ENCODE measurements at places on chromosomes 5 and 9.

DNA sequence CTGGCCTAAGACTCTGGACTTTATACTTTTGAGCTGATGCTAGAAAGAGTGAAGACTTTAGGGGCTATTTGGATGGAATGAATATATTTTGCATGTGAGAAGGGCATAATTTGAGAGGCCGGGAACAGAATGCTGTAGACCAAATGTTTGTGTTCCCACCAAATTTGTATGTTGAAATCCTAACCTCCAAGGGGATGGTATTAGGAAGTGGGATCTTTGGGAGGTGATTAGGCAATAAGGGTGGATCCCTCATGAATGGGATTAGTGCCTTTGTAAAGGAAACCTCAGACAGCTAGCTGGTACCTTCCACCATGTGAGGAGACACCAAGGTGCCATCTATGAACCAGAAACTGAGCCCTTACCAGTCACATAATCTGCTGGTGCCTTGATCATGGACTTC, 165.1 kb upstream of the S1PR3 start:
- no peak for DNase-seq

GRCh38 chr9:113600871-113601614, 137.5 kb downstream of the RGS3 start:
- peak; percentile 40 for DNase-seq

- peak; percentile 16 for DNase-seq
These were observed 539.9 kb downstream of the BRINP1 start for GRCh38 chr9:118829334-118829733.

DNA sequence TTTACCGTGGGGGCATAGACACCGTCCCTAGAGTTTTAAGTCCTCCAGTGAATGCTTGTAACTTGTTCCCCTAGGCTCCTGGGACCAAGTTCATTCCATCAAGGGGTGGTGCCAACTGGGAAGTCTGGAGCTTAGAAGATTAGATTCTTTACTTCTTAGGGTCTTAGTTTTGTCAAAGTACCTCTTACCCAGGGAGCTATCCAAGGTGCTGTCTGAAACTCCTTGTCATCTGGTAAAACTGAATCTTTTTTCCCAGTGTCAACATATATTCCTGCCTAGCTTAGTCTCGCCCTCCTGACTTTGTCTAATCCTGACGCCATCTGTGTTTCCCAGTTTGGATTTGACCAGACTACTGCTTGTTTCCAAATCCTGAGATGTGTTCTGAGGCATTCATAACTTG, 41.6 kb downstream of the MAMDC2 start:
- peak; percentile 4 for DNase-seq

DNA sequence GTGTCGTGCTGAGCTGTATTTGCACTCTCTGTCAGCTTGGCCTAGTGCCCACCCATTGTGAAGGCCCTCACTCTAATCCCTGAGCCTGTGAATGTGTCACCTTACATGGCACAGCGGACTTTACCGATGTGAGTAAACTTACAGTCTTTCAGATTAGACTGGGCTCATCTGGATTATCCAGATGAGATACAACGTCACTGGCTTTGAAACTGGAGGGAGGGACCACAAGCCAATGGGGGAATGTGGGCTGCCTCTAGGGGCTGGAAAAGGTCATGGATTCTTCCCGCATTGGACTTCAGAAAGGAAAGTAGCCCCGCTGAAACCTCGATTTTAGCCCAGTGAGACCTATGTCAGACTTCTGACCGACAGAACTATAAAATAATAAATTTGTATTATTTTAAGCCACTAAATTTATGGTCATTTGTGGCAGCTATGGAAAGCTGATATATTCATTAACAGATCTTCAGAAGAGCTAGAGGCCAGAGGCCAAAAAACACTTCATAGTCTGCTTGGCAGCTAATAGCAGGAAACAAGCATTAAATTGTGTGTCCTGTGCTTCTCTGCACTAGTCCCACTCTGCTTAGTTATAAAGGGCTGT, 139.0 kb upstream of the GAS1 start:
- no peak for DNase-seq

GRCh38 chr9:92617195-92617813, 52.6 kb downstream of the IPPK start:
- DNase-seq = no peak

DNA sequence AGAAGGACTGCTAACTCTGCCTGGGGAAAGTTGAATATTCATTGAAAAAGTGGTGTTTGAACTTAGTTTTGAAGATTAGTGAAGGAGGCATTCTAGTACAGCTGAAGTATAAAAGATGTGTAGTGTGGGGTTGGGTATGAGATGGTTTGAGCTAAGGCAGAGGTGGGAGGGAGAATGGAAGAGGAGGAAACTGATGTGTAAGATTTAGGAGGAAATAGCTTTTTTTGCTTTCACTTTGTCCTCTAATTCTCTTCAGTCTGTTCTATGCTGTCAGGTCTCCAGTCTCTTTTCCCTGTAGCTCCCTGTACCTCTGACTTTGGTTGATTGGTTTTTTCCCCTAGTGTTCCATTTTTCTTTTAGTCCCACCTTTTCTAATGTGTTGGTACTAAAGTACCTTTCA, 9.0 kb downstream of the CREBRF start:
- DNase-seq = no peak

DNA sequence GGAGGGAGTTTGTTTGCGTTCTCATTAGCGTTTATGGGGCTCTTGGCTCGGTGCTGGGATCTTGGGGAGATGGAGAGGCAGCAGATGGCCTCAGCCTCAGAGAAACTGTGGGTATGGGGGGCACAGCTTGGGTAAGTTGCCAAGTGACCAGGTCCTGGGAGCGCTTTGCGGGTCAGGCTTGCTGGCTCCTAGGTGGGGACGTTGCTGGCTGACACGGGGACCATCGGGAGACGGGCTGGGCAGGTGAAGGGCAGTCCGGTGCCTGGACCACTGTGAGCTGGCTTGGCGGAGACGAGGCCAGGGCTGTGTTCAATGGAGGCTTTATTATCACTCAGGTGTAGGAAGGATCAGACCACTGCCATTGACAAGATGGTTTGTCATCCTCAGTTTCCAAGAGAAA, 30.0 kb downstream of the FGD3 start:
- DNase-seq = no peak

DNA sequence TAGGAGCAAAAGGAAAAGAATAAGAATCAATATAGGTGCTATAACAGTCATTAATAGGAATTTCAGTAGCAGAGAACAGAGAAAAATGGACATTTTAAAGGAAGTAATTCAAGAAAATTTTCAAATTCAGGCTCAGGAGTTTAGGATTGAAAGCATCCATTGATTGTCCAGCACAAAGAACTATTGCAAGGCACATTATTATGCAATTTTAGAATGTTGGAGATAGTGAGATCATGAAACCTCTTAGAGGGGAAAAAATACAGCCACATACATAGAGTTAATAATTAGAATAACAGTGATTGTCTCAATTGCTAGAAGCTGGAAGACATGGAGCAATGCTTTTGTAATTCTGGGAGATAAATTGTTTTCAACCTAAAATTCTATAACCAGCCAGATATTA, 31.5 kb downstream of the CNTLN start:
- DNase-seq = no peak

DNA sequence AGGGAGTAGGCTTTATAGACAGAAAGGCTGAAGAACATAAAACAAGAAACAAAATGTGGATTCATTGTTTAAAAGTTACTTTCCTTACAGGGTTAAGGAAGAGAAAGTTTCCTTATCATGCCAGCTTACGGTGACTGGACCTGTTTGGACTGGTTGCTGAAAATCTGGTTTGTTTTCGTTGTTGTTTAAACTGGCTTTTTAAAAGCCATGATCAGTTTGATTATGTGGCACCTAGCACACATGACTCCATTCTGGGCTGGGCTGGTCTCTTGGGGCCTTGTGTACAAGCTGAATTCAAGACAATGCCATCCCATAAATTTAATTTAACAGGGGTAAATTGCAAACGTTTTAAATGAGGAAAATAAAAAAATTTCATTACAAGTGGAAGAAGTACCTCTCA, 18.4 kb upstream of the ZNF474 start:
- DNase-seq = no peak

DNA sequence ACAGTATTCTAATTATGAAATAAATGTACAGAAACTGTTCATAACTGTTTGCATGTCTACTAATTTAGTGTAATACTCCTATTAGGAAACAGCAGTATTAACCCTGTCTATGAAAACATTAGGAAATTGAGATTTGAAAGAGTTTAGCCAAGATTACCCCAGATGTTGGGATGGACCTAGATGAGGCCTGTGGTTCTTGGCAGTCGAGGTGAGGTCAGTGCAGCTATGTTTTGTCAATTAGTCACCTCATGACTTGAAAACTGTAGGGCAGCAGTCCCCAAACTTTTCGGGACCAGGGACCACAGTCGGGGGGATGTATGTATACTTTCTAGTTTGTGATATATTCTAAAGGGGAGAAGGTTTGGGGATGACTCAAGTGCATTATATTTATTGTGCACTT, 4.7 kb downstream of the LNPEP start:
- no peak for DNase-seq

Measured in NB4 (cell line).